ENCODE measurements at places on chromosomes 2 and 18.

DNA sequence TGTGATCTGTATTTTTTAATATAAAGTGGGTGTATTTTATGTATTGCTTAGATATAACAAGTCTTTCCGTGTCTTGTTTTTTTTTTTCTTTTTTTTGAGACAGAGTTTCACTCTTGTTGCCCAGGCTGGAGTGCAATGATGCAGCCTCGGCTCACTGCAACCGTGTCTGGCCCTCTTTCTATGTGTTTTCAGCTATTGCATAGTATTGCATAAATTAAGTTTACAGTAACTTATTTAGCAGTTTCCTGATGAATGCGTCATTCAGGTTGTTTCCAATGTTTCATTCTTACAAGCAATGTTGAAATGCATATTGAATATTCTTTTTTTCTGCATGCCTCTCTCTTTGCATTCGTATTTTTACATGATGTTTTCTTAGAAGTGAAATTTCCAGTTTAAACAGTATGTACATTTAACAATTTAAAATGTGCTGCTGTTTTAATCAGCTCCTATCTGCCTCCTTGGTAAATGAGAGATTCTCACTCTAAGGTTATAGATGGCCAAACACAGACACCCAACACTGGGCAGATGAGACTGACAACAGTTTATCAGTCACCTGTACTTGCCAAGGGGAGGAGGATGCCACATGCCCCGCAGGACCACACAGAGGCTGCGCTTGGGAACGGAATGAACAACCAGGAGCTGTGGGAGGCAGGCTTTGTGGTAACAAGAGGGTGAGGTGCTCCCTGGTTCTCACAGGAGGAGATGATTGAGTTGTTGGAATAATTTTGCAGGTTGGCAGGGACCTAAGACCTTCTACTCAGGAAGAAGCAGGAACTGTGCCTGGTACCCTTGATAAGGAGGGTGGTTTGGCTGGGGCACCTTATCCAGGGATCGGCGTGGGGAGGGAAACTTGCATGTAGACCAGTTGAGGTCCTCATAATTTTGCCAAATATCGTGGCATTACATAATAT lies 7.5 kb downstream of the SLC9A4 start:
- DNase-seq = no peak

DNA sequence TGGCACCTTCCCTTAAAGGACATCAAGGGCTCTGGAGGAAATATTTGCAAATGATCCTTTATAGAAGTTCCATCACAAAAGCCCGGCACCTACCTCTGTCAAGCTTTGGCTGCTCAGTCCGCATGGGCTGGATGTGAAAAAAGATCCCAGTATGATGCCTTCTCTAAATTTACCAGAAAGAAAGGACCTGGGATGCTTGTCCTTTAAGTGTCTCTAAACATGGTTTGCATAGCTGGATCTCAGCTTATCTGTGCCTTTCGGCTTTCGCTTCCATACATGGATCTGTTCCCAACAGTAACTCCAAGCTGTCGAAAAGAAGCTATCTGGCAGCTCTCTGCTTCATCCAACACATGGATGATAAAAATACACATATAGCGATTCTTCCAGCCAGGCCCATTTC lies 60.4 kb upstream of the SLC8A1 start:
- DNase-seq = no peak

- DNase-seq = no peak
These were observed 38.0 kb upstream of the ERMN start for GRCh38 chr2:157363612-157364101.

DNA sequence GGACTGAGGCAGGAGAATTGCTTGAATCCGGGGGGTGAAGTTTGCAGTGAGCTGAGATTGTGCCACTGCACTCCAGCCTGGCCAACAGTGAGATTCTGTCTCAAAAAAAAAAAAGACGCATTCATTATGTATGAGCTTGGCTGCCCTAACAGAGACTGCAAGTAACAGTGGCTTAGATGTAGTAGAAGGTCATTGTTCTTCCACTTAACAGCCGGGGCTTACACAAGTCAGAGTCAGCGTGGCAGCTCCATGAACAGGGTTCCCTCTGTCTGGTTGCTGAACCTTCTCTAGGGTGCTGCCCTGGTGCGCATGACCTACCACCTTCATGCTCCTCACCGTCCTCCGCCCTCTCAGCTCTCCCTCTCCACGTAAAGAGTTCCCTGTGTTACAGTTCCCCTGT lies 49.1 kb upstream of the IGFBP2 start:
- no peak for DNase-seq

DNA sequence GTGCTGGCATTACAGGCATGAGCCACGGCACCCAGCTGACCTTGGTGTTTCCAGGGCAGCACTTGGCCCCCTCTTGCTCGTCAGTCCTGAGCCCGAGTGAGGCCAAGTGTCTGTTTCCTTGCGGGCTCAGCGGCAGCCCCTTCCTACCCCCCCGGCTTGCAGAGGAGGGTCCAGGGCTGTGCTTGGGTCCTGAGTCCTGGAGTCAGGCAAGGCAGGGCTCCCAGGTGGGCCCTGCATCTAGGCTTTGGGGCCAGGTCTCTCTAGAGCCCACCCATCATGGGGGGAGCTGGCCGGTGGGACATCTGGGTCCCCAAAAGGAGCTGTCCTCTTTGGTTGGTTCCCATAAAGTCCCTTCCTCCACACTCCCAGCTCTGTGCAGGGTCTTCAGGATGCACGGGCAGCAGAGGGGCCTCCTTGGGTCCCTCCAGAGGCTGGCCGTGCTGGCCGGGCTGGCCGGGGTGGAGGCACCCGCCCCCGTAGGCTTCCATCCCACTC lies 63.7 kb upstream of the HPCAL1 start:
- DNase-seq = no peak

- no peak for DNase-seq
These were observed 5.8 kb downstream of the SMIM21 start for GRCh38 chr18:75421656-75422055.

GRCh38 chr18:67453901-67454300 lies 62.6 kb downstream of the DSEL start:
- DNase-seq = no peak

All from stimulated activated CD4-positive, alpha-beta T cell treated with anti-CD3 and anti-CD28 coated beads, Interleukin-4, amount 100 ng/mL, for 48 hours (primary cell).